ENCODE measurements at places on chromosomes 3 and 15. TPM values are rescaled to one million over a fixed set of nuclear protein-coding genes. Genes with fewer than 3 reads are reported as not detected.

DNA sequence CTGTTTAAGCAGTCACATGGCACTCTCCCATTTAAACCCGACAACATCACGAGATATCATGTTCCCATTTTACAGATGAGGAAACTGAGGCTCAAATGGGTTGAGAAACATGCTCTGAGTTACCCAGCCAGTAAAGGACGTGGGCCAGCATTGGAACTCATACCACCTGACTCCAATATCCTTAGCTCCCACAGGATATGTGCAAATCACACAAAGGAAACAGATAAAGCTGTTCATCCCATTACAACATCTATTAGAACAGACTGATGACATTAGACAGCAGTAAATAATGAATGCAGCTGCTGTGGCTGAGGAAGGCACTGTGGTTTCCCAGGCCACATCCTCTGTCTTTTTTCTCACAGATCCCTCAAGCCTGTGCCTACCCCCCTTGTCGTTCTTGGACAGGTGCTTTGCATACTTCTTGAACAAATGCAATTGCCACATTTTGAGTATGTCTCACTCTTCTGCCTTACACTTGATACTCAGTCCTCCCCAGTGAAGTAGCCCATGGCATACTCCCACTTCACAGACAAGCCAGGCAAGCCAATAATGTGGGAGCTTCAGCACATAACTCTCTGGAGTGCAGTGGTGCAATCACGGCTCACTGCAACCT, 17.7 kb downstream of the FRMD4B start:
- no peak for DNase-seq

DNA sequence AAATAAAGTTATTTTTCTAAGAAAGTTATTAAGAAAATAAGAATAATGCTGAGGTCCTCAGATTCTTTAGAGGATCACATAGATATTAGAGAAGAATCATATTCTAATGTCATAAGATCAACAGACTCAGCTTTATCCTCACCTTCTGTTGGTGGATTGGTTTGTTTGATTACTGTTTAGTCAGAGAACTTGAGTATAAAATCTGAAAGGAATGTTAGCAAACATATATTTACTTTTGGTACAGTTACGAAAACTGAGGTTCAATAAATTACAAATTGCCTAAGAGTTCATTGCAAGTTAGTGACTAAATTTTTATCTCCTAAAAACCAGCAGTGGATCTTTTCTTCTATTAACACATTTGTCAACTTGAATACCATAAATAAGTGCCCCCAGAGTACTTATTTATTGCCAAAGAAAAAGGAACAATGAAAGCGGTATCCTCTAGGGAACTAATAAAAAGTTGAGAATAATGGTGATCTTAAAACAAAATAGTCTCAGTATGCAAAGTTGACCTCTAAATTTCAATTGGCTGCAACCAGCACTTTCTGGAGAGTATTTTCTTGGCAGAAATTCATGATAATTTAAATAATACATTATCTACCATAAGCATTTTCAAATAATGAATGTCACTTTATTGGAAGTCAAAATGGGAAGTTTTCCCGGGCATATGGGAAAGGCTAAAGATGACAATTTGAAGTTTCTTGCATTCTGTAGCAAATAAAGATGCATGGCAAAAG, 296.8 kb downstream of the OTOL1 start:
- DNase-seq, result no peak

Gene RAD18
- total RNA-seq, result 17.6 TPM

DNA sequence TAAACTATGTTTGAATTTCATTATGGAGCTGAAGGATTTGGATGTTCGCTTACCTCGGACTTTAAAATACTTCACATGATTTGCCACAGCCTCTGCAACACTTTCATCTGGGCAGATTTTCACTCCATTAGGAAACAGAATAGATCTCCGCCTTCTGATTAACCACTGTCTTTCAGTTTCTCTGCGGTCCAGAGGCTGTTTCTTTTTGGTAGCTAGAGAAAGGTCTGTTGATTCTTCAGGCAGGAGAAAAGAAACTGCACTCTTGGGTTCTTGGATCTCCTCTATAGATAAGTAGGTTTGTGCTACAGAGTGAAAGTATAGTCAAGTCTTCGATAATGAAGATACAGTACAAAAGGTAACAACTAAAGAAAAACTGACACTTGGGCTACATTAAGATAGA, 844 bp downstream of the IMPG2 start:
- DNase-seq, result no peak

DNA sequence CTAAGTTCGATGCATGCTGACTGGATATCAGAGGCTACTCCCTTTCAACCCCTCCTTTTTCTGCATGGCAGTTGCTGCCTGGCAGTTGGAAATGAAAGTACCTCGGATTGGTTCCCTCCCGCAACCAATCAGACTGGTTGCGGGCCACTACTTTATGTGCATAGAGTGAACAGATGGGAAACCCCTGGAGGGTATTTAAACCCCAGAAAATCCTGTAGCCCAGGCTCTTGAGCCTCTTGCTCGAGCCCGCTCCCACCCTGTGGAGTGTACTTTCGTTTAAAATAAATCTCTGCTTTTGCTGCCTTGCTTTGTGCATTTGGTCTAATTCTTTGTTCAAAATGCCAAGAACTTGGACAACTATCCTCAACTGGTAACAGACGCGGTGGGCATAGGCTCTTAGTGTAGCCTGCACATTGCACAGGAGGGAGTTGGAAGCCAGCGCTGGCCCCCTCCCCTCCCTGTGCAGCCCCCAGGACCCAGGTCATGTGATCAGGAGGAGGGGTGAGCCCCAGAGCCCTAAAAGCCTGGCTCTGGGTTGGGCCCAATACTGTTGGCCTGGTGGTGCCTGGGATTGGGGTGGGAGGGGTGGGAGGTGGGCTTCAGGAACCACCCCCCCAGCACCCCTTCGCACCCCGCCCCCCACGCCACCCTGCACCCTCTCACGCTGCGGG, 26.8 kb downstream of the RHCG start:
- DNase-seq, result peak; percentile 23

DNA sequence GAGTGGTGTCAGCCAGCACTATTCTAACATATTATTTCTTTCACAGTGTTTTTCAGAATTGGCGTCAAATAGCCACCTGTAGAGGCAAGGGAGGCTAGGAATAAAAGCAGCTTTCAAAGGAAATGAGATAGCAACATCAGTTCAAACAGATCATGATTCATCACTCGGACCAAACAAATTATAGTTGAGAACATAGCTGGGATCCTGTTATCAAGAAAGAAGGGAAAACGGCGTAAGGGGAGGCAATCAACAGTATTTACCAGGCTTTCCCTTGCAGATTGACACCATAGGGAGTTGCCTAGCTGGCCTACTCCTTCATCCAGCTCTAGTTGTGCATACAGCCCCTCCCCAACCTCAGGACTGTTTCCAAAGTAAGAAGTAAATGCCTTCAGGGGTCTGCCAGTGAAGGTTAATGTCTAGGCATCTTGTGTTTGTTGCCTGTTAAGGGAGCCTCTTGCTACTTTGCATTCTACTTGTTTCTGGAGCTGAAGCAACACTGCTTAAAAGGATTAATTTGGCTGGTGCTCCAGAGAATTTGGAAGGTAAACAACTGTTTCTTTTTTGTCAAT, 286.5 kb downstream of the NSUN3 start:
- no peak for DNase-seq

DNA sequence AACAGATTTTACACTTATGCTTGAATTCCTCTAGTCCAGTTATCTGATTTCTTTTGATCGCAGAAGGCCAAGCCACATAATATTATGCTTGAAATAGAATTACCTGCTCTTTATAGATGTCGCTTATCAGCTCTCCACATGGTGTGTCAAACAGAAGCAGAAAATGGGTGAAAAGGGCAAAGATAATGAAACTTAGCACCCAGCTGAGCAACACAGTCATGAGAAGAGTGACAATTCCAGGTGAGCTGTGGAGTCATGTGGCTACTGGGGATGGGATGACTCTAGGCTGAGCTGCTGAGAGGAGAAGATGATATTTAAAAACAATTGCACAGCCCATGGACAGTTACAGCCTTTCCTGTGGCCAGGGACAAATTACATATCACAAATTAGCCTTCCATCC, 398.7 kb upstream of the PDZRN3 start:
- DNase-seq, result no peak

- peak; percentile 63 for DNase-seq
Measured at GRCh38 chr3:13110678-13111116, 37.5 kb upstream of the IQSEC1 start.
